ENCODE measurements at places on chromosomes 12 and 14.

DNA sequence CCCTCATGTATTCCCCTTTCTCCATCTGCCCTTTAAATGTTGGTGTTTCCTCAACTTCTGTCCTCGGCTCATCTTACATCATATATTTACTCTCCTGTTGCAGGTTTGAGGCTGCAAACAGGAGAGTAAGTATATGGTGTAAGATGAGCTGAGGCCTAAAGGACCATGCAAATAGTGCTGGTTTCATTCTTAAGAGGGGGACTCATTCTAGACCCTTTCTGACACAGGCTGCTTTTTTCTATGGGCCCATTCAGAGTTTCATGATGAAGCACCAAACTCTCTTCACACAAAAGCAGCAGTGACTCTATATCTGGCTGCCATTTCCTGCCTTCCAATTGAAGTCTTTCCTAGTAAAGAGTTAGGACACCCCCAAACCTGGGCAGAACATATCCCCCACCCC is 218.5 kb downstream of the PHLDA1 start:
- DNase-seq = no peak

GRCh38 chr14:95713596-95714371 is at the start of gene TCL1A:
Gene TCL1A, minus strand, starts transcription at chr14:95714125. Its CDS starts 59 bp downstream, at chr14:95714066.
- no peak for DNase-seq

GRCh38 chr12:12023456-12023855 is 47.3 kb upstream of the BCL2L14 start:
- no peak for DNase-seq

GRCh38 chr14:30195941-30196340 is 268.3 kb upstream of the PRKD1 start:
- DNase-seq = no peak

DNA sequence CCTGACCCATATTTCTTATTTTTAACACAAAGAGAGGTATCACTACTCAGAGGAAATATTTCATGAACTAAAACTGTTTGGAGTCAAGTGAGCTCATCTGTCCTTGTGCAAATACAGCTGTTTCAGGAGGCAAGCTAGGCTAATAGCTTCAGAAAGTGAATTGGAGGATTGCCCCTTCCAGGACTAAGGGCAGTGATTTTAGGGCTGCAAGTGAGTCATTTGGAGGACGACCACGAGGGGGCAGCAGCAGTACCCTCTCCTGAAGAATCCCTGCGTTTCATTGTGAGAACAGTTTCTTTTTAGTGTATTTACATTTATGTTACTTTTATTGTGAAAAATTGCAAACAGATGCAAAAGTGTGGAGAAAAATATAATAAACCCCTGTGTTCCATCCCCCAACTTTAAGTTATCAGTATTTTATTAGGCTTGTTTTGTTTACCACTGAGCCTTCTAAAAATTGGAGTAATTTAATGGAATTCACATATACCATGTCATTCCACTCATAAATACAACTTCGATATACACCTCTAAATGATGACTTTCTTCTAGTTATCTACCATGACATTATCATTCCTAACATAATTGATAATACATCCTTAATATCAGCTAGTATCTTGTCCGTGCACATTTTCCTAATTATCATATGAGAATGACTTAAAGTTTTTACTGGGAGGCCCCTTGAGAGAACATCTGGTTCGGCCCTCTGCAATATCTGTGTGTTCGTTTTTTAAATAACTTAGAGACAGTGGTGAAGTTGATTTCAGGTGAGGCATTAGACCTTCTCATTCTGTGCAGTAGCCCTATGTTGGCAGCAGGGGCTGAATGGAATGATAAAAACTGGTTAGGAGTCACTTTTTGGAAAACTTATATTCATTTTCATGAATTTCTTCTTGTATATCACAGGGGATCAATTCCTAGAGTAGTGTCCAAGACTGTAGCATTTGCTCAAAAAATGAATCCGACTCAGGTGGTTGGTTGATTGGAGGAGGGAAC is 13.7 kb downstream of the FOXJ2 start:
- peak; percentile 88 for DNase-seq

DNA sequence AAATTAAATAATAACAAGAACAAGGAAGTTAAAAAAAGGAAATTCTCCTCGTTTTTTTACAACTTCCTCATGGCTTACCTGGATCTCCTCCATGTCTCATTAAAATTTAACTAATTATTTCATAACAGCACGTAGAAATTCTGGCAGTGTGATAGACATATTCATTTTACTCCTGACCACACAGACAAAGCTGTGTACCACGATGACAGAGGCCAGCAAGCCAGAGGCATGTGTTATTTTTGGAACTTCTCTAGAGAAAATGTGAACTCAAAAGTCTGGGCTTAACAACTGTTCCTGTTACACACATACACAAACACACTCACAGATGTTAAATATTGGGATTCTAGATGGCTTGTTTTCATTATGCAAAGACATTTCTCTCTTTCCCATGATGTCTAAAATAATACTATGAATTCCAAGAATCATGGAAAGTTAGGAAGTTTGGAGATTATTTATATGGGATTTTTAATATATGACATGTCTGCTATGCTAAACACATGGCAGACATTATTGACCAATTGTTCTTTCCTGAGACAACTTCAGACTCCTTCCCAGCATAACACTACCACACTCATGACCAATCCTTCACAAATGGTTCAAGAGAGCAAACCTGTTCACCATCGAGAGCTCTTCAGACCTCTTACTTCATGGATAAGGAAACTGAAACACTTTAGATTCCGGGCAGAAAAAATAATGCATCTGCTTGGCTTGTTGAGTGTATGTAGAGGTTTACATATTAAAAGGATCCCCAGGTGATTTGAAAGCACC is 158.7 kb downstream of the DACT1 start:
- DNase-seq = no peak

GRCh38 chr14:75917946-75918335 is 63.9 kb downstream of the TGFB3 start:
- DNase-seq = no peak

GRCh38 chr12:76688631-76689030 is 75.3 kb upstream of the ZDHHC17 start:
- no peak for DNase-seq

DNA sequence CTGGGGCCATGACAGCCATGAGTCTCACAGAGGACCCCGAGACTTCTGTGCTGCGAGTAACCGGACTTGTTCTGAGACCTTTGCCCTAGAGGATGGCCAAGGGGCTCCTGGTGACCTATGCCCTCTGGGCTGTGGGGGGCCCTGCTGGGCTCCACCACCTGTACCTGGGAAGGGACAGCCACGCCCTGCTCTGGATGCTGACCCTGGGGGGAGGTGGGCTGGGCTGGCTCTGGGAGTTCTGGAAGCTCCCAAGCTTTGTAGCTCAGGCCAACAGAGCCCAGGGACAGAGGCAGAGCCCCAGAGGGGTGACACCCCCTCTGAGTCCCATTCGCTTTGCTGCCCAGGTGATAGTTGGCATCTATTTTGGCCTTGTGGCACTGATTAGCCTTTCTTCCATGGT is 2.1 kb downstream of the DNAJC22 start:
- no peak for DNase-seq

DNA sequence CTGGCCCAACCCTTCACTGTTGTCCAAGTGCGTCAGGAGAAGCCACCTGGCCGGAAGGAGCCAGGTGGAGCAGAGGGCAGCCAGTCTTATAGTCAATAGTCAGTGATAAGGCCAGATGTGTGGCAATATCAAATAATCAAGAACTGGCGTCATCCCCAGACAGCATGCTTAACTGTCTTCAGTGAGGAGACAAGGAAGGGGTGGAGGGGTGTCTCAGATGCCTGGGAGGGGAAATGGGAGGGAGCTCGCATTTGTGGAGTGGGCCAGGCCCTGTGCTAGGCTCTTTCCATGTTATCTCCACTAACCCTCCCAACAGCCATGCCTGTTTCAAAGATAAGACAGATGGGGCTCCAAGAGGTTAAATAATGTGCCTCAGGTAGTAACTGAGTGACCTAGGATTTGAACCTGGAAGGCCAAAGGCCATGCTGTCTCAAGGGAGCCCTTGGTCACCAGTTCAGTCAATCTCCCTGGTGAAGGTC is 48.9 kb upstream of the FOS start:
- no peak for DNase-seq

DNA sequence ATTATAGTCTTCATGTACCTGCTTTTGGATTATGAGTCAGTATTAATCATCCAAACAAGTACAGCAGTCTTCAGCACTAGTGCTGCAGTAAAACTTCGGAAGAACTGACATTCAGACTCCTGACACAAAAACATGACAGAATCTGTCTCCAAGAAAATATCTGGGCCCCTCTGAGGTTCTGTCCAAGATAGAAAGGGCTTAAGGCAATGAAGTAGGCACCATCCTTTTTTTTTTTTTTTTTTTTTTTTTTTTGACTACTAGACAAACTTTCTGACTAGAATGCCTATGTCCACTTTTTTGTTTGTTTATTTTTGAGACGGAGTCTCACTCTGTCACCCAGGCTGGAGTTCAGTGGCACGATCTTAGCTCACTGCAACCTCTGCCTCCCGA is 112.5 kb downstream of the MED13L start:
- no peak for DNase-seq

DNA sequence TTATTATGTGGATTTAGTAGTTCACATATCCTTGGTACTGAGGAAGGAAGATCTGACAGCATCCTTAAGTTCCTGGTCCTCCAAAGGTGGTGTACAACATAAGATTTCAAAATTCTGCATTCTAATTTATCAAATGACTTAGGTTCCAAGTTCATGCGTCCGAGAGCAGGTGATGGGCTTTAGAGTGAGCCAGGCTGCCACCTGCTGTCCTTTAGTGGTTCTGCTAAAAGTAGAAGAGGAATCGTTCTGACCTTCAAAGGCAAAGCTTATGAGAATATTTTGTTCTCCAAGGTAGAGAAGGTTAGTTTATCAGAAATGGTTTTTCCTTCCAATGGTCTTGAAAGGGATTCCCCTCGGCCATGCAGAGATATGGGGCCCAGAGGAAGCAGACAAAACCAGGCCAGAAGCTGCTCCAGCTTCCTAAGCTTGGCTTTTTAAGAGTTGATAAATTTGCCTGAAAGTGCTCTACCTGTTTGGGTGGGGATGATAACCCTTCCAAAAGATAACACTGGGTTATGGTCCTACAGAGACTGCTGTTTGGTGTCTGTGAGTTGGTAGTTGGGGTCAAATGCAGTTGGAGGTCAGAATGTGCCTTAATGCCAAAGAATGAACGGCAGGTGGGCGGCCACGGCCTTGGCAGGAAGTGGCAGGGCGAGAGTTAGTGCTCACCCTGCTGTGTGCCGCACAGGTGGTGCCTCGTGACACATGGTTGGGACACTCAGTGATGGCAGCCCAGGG is 29.1 kb upstream of the LRTM2 start:
- DNase-seq = peak; percentile 74

DNA sequence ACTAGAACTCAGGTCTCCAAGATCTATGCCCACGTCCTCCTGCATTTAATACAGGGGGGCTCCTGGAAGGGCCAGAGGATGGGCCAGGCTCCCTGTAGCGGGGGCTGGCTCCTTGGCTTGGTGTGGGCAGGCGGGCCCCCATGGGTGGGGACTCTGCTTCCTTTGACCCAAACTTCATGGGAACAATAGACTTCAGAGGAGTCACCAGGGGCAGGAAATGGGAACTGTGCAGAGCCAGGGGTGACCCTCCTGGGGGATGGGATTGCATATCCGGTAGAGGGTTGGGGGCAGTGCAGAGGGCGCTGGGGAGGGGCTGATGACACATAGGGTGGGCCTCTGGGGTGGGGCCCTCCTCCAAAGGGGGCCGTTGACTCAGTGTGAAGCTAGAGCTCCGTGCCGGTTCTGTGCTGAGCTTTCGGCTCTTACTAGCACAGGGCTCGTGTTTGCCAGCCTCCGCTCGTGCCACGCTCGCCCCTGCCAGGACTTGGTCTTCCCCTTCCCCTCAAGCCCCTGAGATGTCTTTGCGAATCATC is 4.6 kb downstream of the TEAD4 start:
- DNase-seq = no peak

DNA sequence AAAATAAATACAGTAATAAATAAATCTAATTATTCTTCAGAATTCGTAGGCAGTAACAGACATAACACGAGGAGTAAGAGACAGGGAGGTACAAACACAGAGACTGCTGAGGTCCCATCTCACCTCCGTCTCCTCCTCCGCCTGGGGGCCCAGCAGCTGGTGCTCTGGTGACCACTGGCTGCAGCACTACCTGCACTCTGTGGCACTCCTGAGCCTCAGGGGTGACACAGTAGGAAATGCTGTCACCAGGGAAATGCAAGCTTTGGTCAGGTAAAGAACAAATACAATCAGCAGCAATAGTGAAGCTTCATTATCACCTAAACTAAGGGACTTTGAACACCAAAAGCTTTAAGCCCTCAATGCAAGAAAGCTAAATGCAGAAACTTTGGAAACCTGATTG is 19.6 kb downstream of the GSTZ1 start:
- DNase-seq = no peak

DNA sequence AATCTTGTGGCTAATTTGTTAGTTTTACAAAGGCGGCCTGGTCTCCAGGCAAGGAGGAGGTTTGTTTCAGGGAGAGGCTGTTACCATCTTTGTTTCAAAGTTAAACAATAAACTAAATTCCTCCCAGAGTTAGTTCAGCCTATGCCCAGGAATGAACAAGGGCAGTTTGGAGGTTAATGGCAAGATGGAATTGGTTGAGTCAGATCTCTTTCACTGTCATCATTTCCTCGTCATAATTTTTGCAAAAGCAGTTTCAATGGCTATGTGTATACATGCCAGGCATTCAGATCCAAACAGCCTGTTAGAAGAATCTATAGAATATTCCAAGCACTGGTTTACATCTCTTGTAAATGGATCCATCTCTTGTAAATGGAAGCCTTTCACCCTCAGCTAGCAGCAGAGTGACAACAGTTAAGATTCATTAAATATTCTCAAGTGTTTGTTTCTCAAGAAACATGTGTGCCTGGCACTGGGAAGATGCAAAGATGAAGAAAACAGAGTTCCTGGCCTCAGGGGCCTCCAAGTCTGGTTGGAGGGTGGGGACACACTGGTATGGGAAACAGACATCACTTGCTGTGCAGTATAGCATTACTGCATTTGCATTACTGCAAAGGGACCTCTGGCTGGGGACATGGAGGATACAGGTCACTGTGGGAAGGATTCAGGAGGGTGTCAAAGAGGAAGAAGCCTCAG is 65.8 kb downstream of the RIN3 start:
- no peak for DNase-seq

DNA sequence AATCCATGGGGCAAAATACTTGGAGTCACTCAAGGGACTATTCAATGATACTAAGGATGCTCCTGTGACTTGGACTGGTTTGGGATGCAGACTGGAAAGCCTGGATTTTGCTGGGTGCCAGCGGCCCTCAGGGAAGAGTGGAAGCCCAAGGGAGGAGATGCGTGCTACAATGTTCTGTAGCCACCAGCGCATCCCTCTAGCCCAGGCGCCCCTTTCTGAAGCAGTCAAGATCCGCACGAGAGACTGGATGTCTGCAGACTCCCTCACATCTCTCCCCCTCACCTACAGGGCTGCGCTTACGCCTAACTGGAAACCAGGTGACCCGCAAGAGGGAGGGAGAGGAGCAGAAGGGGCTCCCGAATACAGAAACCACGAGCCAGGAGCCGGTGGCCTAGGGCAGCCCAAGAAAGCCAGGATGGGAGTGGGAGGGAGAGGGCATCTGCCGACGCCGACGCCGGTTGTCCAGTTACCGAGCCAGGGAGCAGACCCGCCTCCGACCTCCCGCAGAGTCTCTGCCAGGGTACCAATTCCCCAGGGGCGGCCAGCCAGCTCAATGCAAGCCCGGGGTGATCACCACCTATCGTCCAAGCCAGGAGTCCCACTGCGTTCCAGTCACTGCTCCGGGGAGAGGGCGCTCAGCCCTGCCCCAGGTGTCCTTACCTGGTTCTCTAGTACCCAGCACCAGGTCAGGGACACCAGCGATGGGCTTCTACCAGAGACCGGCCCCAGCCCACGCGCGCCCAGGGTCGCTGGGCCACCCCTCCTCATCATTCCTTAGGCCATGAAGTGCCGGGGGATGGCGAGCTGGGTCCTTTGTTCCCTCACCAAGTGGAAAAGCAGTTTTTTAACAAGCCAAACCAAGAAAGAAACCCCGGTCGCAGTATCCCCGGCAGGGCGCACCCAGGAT is 1.2 kb downstream of the NTN4 start:
- DNase-seq = peak; percentile 9

Data from activated CD4-positive, alpha-beta memory T cell treated with anti-CD3 and anti-CD28 coated beads for 36 hours (primary cell).